ENCODE measurements at places on chromosomes 6 and 20.

- DNase-seq: no peak
Measured at GRCh38 chr6:126531286-126531685, 191.4 kb downstream of the CENPW start.

DNA sequence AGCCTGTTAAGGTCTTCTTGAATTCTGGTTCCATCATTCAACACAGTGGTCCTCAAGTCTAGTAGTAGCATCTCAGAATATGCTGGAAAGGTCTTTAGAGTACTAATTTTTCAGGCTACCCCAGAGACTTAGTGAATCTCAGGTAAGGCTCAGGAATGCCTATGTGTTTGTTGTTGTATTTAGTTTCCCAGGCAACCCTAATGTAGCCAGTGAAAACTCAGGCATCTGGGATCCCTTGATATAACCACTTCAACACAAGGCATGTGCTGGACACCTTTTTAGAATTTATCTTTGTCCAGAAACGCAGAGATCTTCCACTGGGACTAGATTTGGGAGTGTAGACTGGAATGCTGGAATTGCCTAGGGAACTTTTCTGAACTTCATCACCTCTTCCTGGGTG, 597.9 kb upstream of the FLRT3 start:
- no peak for DNase-seq

GRCh38 chr6:131923356-131923755, 27.8 kb downstream of the CCN2 start:
- DNase-seq: peak; percentile 67

- no peak for DNase-seq
Measured at GRCh38 chr6:351011-351866, 40.3 kb upstream of the IRF4 start.

DNA sequence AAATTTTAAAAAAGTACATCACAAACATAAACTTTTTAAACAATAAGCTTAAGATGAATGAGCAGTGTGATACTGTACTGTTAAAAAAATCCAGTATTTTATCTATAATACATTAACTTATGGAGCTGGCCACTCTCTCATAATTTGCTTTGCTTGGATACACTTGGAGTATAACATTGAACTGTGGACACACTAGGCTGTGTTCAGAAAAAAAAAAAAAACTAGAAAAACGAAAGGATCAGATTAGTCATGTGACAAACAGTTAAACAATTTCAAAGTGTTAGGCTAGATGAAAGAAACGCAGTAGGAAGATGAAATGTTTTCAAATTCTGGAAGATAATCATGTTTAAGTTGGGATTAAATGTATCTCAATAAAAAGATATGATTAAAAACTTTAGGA, 220.0 kb downstream of the GRIK2 start:
- DNase-seq: no peak

GRCh38 chr6:6980999-6981597, 126.7 kb upstream of the RREB1 start:
- no peak for DNase-seq

DNA sequence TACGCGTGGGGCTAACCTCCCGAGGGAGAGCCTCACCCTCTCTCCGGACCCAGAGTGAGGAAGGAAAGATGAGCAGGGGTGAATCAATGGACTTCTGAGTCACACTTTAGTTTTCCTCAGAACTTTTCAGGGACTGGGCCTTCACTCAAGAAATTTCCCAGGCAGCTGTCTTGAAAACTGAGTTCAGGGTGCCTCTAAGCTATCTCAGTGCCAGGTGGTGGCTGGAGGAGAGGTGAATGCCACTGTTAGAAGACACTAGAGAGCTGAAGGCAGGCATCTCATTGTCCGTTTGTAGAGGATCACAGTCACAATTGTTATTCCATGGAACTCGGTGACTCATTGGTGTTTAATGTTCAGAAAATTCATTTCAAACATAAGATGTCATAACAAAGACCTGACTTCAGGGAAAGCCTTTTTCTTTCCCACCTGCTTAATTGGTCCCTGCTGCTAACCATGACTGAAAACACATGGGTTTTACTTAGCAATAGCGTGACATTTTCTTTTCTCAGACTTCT, 5.3 kb upstream of the SERPINB6 start:
- no peak for DNase-seq

DNA sequence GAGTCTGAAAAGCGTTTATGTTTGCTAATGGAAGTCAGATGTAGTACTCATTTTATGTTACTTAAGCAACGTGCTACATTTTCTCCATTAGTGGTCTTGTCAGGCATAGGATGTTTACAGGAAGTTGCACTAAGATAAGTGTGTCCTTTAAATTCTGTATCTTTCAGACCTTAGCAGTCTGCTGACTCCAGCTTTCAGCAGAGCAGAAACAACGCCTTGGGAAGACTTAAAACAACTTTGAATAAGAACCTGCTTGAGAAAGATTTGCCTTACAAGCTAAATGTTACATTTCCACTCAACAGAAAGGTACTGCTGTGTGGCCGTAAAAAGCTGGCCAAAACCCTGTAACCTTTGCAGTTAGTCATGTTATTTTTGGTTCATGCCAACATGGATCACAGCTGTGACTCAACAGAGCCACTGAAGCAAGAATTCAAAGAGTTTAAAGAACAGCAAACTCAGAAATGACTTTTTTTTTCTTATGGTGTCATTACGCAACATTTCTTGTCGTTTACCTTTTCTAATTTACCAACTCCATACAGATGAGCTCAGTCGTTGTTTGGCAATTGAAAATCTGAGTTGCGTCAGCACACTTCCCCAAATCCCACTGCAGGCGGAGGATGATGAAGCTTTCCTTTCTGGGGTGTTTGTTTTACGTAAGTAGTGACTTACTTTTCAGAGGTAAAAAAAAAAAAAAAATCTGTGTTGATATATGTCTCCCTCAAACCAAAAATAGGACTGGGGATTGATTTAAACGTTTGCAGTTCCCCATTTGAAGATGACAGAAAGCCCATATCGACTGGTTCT, 27.9 kb upstream of the BMP6 start:
- no peak for DNase-seq

DNA sequence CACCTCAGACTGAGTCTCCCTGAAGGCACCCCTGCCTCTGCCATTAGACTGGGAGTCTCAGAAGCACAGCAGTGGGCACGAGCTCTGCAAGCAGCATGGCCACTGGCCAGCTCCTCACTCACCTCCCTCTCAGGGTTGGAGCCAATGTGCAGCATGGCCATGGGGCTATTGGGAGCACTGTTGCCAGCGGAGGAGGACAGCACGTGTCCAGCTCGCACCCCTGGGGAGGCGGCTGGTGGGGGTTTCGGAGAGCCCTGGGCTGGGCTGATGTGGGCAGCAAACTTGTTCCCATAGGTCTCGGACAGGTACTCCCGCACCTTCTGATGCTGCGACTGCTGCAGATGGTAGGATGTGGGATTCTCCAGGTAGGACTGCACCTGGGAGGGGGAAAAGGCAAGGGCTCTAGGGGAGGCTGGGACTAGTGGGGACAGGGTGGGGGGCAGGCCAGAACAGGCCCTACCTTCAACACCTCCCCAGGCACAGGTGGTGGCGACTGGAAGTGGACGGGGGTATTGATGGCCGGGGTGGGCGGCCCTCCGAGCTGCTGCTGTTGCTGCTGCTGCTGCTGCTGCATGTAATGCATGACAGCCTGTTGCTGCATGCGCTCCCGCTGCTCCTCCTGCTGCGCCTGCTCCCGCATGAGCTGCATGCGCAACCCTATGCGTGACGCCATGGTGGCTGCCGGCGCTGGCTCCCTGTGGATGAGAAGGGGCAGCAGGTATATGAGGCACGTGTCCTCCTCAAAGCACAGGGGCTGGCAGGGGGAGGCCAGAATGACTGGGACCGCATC, 44.7 kb downstream of the TFEB start:
- no peak for DNase-seq

DNA sequence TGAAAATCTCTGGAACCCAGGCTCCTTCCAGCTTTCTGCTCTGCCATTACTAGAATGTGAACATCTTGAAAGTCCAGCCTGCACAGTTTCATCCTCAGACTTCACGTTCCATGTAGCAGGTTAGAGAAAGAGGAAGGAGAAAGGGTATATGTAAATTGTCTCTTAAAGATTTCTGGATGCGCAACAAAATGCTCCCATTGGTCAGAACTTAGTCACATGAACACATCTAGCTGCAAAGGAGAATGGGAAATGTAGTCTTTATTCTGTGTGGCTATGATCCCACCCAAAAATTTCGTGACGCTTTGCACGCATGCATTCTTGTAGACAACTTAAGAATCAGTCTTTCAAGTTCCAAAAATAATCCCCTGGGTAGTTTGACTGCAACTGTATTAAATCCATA, 46.4 kb upstream of the CHD6 start:
- DNase-seq: no peak

GRCh38 chr6:46331461-46331860, 159.8 kb downstream of the RCAN2 start:
- no peak for DNase-seq

GRCh38 chr6:11381801-11382513, 149.5 kb upstream of the NEDD9 start:
- DNase-seq: no peak

DNA sequence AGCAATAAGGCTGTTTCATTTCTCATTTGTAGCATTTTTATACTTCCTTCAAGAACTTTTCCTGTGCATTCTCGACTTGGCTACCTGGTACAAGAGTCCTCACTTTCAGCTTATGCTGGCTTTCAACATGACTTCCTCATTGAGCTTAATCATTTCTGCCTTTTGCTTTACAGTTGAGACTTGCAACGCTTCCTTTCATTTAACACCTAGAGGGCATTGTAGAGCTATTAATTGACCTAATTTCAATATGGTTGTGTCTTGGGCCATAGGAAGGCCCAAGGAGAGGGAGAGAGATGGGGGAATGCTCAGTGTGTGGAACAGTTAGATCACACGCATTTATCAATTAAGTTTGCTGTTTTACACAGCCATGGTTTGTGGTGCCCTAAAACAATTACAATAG, 37.2 kb downstream of the SLC22A2 start:
- peak; percentile 29 for DNase-seq

GRCh38 chr20:22692119-22692475, 107.7 kb upstream of the FOXA2 start:
- no peak for DNase-seq

DNA sequence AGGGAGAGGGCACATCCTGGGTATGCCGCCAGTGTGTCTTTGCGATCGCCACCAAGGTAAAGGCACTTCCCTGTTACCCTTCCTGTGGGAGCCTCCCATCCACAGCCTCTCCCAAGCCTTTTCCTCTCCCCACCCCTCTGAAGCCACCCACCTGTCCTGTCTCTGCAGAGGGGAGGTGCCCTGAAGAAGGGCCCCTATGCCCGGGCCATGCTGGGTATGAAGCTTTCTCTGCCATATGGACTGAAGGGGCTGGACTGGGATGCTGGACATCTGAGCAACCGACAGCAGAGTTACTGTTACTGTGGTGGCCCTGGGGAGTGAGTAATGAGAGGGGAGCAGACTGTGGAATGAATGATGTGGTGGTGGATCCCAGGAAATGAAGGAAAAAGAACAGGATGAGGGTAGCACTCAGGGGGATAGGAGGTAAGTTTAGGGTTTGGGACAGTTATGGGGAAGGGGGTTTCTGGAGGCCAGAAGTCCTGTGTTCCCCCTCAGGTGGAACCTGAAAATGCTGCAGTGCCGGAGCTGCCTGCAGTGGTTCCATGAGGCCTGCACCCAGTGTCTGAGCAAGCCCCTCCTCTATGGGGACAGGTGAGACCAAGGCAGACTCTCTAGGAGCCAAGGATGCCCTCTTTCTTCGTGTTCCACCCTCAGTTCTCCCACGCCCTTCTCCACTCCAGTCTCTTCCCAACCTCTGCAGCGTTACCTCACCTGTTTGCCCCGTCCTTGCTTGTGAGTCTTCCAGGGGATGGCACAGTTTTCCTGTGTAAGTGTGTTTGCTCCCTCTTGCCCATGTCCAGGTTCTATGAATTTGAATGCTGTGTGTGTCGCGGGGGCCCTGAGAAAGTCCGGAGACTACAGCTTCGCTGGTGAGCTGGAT, 2.7 kb downstream of the PHF1 start:
- no peak for DNase-seq

GRCh38 chr6:143123081-143123480, 62.4 kb downstream of the AIG1 start:
- DNase-seq: no peak

DNA sequence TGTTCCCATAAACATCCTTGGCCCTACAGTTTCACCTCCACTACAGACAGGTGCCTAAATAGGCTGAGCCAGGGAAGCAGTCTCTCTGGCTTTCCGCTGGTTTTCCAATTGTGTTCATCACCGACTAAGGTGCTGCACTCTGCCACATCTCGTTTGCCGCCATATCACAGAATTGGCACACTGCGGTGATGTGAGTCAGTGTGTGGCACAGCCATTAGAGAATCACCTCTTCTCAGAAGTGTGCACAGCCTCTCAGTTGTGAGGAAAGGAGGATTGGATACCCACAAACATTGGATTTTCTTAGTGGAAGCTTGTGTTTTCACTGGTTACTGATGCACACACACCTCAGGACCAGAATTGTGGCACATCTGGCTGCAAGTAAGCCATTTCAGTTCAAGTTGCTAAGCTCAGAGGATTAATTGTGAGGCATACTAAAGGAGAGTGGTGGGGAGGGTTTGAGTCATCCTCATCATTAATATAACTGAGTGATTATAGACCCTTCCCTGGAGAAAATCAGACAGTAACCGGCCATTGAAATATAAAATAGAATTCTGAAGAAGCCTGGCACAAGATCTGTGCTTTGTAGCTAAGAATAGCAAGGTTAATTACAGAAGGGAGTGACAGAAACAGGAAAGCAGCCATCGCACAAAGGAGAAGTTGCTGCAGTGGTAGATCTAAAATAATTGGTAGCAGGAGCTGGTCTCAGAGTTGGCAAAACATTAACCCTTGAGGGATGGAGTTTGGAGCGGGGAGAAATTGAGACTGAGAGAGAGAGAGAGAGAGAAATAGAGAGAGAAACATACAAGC, 506.9 kb downstream of the LMBRD1 start:
- DNase-seq: peak; percentile 30

DNA sequence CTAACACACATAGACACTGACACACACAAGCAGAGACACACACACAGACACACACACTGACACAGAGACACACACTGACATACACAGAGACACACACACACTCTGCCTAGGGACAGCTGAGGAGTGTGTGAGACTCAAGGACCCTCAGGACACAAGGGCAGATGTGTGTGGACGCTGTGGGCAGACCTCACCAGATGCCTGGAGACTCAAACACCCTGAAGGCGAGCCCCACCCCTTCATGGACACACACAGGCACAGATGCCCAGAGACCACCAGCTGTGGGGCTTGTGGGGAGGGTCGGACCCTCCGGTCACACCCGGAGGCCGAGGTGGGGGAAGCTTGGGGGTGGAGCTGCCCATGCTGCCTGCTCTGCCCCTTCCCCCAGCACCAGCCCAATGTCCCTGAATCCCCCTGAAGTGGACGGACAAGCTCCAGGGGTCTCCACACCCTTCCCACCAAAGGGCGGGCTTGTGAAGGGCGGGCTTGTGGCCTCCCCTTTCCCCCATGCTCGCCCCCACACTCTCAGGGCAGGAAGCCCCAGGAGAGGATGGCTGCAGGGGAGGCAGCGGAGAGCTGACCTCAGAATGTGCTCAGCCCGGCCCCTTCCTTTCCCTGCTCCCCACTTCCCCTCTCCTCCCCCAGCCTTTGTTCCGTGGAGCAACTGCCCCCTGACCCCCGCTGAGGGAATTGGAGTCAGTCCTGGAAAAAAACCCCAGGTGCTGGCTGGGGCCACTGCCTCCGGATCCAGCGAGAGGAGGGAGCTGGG, 13.9 kb upstream of the ABHD16B start:
- no peak for DNase-seq

- no peak for DNase-seq
Measured at GRCh38 chr6:136069119-136069518, 181.0 kb downstream of the MTFR2 start.

GRCh38 chr6:16783509-16783908, 22.2 kb upstream of the ATXN1 start:
- DNase-seq: no peak

- DNase-seq: peak; percentile 53
Measured at GRCh38 chr6:44096612-44097011, 30.6 kb downstream of the MRPL14 start.
